H7 (cell line): ENCODE measurements at places on chromosomes 3 and 15. TPM values are rescaled to one million over a fixed set of nuclear protein-coding genes. Genes with fewer than 3 reads are reported as not detected.

The FAM81A gene
- 0.07 and 0.21 TPM in 2 replicates for total RNA-seq

The HRH1 gene
- total RNA-seq = not detected in 2 replicates

The LIPH gene
- total RNA-seq = 0.21 TPM in 1 of 2 replicates, not detected in the other

GRCh38 chr3:139797724-139798343, 120.1 kb upstream of the NMNAT3 start:
- peak; percentile 40 for DNase-seq

The PHLDB2 gene
- total RNA-seq = 39.6 and 43.3 TPM in 2 replicates

DNA sequence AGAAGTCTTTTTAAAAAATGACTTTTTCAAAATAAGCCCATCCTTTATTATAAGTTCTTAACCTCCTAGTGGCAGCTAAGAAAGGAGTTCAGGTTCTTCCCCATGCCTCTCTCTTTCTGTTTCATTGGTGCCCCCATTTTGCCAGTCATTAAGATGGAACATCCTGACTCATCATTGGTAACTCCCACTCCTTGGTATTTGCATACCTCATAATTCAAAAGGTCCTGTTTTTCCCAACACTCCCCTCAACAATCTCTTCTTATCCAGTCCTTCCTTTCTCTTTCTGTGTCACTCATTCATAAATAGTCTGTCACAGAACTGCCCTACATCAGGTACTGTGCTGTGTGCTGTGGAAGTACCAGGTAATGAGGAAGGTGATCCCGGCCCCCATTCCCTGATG, 394.0 kb downstream of the FOXP1 start:
- no peak for DNase-seq

- DNase-seq = peak; percentile 85
Measured at GRCh38 chr15:90087454-90088154, 14.7 kb downstream of the IDH2 start.

The BMF gene
- 11.9 and 12.4 TPM in 2 replicates for total RNA-seq
